Caki2 (cell line): ENCODE measurements at places on chromosomes 5 and 9.

- no peak for DNase-seq
Observed at GRCh38 chr9:103025796-103026195, 30.7 kb downstream of the CYLC2 start.

DNA sequence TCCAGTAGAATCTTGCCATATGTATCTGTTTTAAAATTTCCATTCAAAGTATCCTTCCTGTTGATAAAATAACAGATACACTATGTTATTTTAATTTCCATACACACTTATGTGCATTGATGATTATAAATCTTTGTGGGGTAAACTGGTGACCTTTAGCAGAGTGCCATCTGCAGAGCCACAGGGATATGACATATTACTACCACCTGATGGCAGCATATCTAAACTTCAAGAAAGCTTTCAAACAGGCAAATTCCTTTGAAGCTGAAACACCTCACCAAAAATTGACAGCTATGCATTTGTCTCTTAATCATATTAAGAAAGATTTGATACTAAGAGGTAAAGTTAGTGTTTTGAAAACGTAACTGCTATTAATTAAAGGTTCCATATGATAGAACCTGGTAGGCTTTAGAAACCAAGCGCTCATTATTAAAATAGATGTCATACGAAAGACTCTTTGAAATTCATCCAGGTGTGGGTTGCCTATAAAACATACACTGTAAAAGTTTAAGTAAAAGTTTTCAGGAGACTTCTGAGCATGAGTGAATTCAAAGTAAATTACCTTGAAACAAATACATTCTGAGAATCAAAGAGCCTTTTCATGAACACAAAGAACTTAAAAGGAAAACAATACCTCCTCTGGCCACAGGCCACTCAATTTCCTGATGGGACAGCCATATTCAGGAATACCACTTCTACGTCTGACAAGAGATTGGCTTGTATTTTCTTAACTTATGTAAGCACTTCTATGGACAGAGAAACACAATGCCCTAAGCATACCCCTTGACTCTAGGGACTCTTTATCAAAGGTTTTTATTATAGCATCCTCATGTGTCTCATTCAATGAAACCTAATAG lies 93.3 kb downstream of the KIAA0825 start:
- DNase-seq, result peak; percentile 10

- DNase-seq, result no peak
Observed at GRCh38 chr9:101443364-101443771, 7.8 kb upstream of the ALDOB start.

- DNase-seq, result no peak
Observed at GRCh38 chr5:77129391-77129990, 42.4 kb upstream of the ZBED3 start.

DNA sequence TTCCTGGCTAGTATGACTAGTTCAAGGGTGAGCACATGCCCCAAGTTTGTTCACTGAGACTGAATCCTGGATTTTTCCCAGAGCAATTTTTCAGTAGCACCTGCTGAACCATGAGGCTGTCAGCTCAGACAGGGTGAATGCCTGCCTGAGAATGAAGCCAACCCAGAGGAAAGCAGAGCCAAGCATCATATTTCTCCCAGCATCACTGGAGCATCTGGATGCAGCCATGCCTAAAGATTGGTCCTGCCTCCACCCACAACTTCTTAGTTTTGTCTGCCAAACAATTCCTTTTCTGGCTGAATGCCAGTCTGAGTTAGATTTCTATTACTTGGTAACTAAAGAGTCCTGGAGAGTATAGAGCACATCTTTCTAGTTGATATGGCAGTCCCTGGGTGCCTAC lies 343.6 kb downstream of the CSNK1G3 start:
- DNase-seq, result peak; percentile 56

DNA sequence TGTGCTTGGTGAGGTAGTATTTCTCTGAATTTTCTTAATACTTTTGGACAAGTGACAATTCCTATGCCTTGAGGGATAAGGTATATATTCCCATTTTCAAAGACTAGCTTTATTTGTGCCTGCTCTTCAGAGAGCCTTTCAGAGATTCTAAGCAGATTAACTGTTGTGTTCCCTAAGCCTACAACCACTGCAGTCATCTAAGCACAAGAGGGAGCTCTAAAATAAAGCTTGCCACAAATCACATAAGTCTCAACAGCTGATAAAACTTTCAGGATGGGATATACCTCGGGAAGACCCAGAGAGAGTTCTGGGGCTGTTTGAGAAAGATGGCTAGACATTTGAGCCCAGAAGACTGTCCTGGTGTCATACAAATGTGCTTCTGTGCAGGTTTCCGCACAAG lies 157.3 kb downstream of the CYLC2 start:
- no peak for DNase-seq

- DNase-seq, result no peak
Observed at GRCh38 chr5:132142459-132142858, 68.9 kb downstream of the CSF2 start.

DNA sequence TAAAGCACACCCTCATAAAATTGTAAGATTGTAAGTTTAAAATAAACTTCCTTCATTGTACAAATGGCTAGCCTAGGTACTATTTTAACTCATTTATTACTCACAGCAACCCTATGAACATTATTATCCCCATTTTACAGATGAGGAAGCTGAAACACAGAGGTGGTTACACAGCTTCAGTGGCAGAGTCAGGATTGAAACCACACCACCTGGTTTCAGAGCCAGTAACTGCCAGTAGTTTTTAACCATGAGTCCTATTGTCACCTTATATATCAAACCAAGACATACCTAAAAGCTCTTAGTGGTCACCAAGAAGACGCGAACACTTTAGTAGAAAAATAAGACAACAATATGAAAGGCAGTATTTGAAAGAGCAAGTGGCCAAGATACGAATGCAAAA lies 16.1 kb downstream of the SH3GL2 start:
- DNase-seq, result no peak

DNA sequence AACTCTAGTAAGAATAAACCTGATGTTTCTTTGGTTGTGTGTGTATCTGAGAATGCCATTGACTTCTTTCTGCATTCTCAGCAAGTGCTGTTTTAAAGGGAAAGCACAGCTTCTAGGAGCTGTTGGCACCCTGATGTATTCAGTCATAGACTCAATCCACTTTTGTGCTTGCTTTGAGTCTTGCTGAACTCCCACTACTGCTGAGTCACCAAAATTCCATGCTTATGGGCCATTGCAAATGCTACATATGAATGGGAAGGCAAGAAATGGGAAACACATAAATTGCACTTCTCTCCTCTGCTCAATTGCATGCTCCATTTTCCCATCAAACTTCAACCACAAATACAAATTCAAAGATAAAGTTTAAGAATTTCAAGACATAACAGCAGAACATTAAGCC lies 9.8 kb upstream of the FTMT start:
- no peak for DNase-seq

DNA sequence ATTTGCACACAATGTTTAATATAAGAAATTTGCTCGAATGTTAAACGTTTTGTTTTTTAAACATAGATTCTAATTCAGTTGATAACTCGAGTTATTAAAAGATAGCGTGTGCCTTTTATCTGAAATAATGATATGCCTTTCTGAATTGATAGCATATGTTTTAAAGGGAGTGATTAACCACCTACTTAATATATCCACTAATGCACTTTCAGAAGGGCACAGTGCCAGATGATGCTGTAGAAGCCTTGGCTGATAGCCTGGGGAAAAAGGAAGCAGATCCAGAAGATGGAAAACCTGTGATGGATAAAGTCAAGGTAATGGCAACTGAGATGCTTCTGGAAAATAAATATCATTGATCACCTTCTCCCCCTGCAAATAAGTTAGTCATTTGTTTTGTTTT lies 53.9 kb downstream of the ERAP1 start:
- DNase-seq, result no peak
